Prostate gland (tissue), 2 donors: ENCODE measurements at places on chromosomes 7 and 10. TPM values are rescaled to one million over a fixed set of nuclear protein-coding genes. Genes with fewer than 3 reads are reported as not detected.

- no peak for DNase-seq
Measured at GRCh38 chr7:18144166-18144565, 116.5 kb upstream of the PRPS1L1 start.

Gene SPDYE5
- total RNA-seq: 1.5 TPM

Gene NEBL
- total RNA-seq: 22.5 TPM

DNA sequence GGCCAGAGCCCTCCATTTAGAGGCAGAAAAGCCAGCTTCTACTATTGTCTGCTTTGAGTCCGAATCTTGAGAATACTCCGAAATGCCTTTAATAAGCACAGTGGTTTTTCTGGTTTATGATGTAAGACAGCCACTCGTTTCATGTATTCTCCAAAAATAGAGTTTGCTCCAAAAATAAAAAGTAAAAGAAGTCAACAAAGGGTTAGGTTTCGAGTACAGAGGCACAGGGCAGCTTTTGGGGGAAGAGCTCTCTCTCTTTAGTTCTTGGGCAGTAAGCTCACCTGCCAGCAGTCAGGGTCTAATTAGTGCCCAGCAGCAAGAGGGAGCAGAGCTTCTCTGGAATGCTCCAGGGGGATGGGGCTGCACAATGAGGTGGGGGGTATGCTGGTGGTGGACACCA is 20.2 kb downstream of the CREB3L2 start:
- no peak for DNase-seq

Gene SLC16A9
- 9.8 TPM for total RNA-seq

DNA sequence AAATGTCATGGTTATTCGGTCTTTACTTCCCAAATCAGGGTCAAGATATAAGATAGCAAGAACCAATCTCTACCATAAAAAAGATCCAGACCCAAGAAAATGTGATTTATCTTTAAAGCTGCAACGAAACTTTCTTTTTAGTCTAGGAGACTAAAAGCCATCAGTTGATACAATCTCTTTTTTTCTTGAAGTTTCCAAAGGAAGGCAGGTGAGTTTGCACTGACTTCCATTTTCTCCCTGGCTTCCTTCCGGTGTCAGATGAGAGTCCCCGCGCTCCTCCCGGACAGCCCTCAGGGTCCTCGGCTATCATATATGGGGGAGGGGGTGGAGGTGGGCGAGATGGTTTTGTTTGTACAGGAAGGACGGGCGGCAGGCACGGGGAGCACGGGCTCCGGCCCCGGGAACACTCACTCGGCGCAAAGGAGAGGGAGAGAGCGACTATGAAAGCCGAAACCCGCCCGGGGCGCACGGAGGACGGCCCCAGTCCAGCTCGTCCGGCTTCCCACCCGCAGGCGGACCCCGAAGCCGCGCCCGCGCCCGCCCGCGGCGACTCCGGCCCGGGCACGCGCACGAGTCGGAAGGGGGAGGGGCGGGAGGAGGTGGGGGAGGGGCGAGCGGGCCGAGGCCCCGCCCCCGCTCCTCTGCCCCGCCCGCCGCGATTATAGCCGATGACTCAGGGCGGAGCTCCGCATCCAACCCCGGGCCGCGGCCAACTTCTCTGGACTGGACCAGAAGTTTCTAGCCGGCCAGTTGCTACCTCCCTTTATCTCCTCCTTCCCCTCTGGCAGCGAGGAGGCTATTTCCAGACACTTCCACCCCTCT is at the start of gene BAG3:
TSS of gene BAG3 (plus strand) at position 689 of the 822 bp plus-strand sequence. CDS start 296 bp downstream, outside the sequence.
- peak; percentile 94 for DNase-seq

GRCh38 chr10:48554656-48555055 is 50.2 kb downstream of the ARHGAP22 start:
- no peak for DNase-seq

Gene LEP
- total RNA-seq: not detected

Gene GPR26
- total RNA-seq: not detected

Gene ZNRF2
- 35.2 TPM for total RNA-seq

GRCh38 chr10:69957886-69958555 is 94.6 kb upstream of the MACROH2A2 start:
- DNase-seq: no peak

Gene LRRD1
- not detected for total RNA-seq

GRCh38 chr7:522071-522950 is 2.7 kb upstream of the PDGFA start:
- DNase-seq: peak; percentile 62

DNA sequence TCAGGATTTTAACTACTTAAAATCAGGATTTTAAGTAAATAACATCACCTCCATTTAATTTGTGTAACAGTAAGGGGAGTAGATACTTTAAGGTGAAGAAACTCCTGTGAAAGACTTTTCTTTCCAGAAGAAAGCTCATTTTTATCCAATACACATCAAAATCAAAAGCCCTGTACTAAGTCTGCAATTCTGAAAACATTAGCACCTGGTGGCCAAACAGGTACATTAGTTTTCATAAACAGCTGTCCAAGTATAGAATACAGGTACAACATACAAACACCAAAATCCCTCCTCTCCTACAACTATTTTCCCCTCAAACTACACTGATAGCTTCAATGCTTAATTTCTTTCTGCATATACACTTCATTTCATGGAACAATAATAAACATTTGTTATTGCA is 22.9 kb downstream of the FAM3C start:
- no peak for DNase-seq

- DNase-seq: no peak
Measured at GRCh38 chr10:96244354-96244753, 27.0 kb downstream of the BLNK start.

Gene TMEM254
- total RNA-seq: 52.7 TPM

DNA sequence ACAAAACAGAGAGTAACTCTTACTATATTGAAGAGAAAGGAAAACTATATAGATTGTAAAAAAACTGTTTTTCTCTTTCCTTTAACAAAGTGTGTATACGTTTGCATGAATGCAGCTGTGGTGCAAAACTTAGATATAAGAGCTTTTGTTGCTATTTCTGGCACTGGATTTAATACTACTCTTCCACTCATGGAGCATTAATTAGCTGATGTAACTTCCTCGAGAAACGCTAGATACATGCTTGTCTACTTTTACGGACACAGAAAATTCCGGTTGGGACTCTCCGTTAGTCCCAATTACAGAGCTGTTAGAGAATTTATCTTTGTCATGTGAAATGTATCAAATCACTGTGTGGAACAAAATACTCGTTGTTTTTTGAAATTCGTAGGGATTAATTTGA is 135.5 kb downstream of the ZNF22 start:
- DNase-seq: no peak

DNA sequence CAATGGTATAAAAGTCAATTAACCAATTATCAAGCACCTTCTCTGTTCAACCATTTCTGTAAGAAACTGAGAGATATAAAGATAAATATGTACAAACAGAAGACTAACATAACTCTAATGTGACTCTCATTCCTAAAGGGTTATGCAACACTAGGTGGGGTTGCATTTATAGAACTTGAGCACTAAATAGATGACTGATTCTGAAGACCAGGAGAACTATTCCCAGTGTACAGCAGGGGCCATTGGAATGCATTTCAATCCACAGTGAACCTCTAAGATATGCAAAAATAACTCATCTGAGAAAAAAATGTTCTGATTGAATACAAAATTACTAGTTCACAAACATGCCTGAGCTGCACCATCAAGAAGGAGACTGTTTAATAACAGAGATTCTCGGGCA is 341.2 kb upstream of the STEAP1 start:
- no peak for DNase-seq

Gene ENTPD1
- 7.0 TPM for total RNA-seq

Gene KMT2E
- 83.7 TPM for total RNA-seq

- DNase-seq: no peak
Measured at GRCh38 chr7:100829150-100829716, 1.9 kb upstream of the EPHB4 start.

Gene POMZP3
- total RNA-seq: 11.2 TPM

- DNase-seq: peak; percentile 14
Measured at GRCh38 chr7:81232084-81232799, 313.4 kb upstream of the SEMA3C start.

DNA sequence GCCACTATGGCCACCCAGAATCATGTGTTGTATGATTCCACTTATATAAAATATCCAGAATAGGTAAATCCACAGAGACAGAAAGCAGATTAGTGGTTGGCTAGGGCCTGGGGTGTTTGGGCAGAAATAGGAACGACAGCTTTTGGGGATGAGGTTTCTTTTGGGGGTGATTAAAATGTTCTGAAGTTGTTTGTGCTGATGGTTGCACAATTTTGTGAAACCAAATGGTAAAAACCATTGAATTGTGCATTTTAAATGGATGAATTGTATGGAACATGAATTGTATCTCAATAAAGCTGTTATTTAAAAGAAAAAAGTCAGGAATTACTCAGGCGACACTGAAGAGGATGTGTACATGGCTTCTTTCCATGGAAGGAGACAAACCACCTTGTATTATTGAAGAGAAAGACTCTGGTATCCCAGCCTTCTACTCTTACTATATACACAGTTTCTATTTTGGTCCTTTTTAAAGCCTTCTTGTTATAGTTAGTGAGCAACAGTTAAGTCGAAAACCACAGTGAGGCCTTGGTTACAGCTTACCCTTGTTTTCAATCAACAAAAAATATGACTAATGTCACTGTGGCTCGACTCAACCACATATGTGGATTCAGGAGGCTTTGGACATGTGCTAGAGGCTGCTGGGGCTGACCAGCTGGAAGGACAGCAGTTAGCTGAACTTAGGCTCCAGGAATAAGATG is 57.1 kb upstream of the KMT2E start:
- DNase-seq: no peak

Gene CRYGN
- total RNA-seq: not detected

Gene IKZF1
- total RNA-seq: 7.7 TPM

Gene RINT1
- 17.4 TPM for total RNA-seq

Gene FBXL13
- total RNA-seq: 5.4 TPM

Gene MPLKIP
- 56.7 TPM for total RNA-seq

Gene FANK1
- total RNA-seq: 7.9 TPM

Gene VCL
- 97.2 TPM for total RNA-seq

Gene KIAA1217
- total RNA-seq: 92.5 TPM

- DNase-seq: no peak
Measured at GRCh38 chr7:127848241-127848640, 183.0 kb downstream of the LRRC4 start.

Gene PTPRZ1
- 1.4 TPM for total RNA-seq

Gene ACBD7
- total RNA-seq: 0.91 TPM

- DNase-seq: no peak
Measured at GRCh38 chr10:48400850-48401220, 94.4 kb downstream of the MAPK8 start.

DNA sequence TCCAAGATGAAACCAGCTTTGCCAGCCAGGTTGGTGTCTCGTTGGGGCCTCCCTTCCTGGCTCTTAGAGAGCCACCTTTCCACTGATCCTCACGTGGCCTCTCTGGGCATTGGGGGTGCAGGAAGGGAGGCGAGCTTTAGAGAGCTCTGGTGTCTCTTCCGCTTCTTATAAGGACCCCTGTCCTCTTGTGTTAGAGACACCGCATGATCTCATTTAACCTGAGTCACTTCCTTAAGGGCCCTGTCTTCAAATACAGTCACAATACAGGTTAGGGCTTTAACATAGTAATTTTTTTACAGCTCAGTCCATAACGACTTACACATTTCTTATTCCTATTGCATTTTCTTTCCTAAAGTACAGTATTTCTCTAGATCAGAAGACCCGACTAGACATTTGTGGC is 535.8 kb downstream of the SDK1 start:
- no peak for DNase-seq

DNA sequence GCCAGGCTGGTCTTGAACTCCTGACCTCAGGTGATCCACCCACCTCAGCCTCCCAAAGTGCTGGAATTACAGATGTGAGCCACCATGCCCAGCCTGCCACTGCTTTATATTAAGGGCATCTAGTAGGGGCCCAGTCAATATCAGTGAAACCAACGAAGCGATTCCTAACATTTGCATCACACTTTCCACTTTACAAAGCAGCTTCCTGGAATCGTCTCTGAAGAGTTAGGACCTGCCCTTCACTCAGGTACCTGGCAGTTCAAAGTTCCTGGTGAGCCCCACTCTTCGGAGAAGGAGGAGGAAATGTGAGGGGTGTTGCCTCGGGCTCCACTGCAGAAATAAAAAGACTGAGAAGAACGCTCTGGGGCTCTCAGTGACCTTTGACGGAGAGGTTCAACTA is 31.1 kb upstream of the EZH2 start:
- no peak for DNase-seq

GRCh38 chr7:5429253-5429856 is 5.7 kb upstream of the TNRC18 start:
- no peak for DNase-seq

GRCh38 chr10:119491966-119492757 is 50.4 kb downstream of the RGS10 start:
- no peak for DNase-seq

DNA sequence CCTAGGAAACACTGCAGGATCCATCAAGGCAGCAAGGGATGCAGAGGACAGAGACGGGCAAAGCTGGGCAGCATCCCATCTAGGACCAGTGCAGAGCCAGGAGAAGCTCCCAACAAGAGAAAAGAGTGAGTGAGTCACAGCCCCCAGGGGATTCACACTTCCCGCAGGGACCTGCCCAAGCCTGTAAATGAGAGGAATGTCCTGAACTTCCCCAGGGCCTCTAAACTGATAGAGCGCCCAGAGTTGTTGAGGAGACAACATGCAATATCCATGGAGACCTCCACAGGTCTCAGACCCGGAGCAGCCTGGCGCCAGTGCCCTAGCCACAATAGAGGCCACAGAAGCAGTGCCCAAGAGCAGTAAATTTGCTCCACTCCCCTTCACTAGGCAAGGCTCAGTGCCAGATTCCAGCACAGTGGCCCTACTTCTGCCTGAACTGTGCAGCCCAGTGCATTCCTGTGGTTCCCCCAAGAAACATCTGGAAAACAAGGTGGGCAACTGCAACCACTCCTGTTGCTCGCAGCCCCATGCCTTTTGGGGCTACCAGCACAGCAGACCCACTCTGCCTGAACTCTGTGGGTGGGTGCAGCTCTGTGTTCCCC is 567.5 kb downstream of the POM121L12 start:
- DNase-seq: no peak

DNA sequence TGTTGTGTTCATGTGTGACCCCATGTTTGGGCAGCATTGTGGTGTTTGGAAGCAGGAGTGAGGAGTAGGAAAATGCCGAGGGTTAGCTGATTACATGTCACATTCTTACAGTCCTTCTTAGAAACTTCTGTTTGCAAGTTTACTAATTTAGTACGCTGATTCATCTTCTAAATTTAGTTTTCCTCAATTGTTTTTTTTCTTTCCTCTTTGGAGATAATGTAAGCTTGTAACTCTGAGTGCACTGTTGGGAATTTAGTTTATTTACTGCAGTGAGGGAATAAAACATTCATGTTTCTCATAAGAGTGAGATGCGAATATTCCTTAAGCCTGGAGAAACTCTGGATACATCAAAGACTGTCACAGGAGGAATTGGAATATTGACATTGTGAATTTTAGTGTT is 135.0 kb downstream of the NT5C2 start:
- no peak for DNase-seq

Gene NRCAM
- 3.1 TPM for total RNA-seq

GRCh38 chr7:8068892-8069686 is 100.5 kb downstream of the GLCCI1 start:
- DNase-seq: no peak

GRCh38 chr7:129748356-129749109 is 137.0 kb downstream of the NRF1 start:
- DNase-seq: no peak

Gene ADIRF
- total RNA-seq: 347 TPM

- DNase-seq: no peak
Measured at GRCh38 chr10:6394084-6394483, 186.0 kb downstream of the PRKCQ start.

Gene CALCR
- total RNA-seq: not detected

- peak; percentile 16 for DNase-seq
Measured at GRCh38 chr10:99435986-99436638, 5.7 kb upstream of the GOT1 start.

- DNase-seq: no peak
Measured at GRCh38 chr10:33240258-33240657, 94.2 kb downstream of the NRP1 start.
